ENCODE measurements at places on chromosomes 1 and 21. TPM values are rescaled to one million over a fixed set of nuclear protein-coding genes. Genes with fewer than 3 reads are reported as not detected.

LCE1F gene
- not detected for total RNA-seq

KCNJ15 gene
- 0.13 TPM for total RNA-seq

TMEM59 gene
- total RNA-seq, result 174 TPM

FAM89A gene
- total RNA-seq, result 2.2 TPM

RIPPLY3 gene
- total RNA-seq, result 1.2 TPM

VPS26C gene
- total RNA-seq, result 47.4 TPM

ADCY10 gene
- 0.10 TPM for total RNA-seq

LCE3D gene
- total RNA-seq, result not detected

Data from Panc1 (cell line).